ENCODE measurements at places on chromosomes 16 and 17.

DNA sequence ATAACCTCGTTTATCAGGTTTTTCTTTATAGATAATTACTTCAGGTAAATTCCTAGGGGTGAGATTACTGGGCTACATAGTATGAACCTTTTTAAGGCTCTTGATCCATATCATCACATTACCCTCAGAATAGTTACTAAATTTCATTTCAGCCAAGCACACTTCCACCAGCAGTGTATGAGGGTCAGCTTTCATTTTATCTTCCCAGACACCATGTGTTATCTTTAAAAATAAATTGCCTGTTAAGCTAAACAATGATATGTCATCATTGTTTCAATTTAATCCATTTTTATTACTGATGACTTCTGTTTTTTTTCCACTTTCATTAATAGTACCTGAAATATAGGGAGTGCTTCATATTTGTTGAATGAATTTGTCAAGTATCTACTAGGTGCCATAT, 33.4 kb downstream of the PRKCA start:
- no peak for DNase-seq

DNA sequence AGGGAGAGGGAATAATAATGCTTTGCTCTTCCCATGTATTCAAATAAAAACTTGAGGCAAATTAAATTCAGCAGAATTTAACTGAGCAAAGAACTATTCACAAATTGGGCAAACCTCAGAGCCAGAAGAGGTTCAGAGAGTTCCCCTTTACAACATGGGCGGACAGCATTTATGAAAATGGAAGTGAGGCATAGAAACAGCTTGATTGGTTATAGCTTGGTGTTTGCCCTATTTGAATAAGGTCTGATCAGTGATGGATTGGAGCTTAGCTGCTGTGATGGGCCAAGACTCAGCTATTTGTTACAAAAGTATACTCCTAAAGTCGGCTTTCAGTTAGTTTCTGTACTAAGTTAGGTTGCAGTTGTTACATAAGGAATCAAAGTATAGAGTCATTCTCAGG, 63.0 kb downstream of the TMEM100 start:
- no peak for DNase-seq

DNA sequence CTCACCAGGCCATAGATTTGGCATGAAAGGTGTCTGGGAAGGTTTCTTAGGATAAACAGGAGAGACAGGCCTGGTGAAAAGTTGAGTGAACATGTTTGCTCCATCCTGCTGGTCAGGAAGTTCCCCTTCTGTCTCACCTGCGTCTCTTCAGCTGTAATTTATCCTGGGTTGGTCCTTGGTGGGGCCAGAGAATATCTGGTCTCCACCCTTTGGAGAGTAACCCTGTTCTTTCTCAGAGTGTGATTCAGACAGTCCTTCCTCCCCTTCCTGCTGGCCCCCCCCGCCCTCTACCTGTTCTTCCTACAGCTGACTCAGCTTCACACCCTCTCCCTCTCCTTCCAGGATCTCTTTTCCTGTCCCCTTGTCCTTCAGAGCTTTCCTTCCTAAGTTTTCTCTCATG, 17.1 kb downstream of the MINK1 start:
- DNase-seq = no peak

- DNase-seq = no peak
Measured at GRCh38 chr17:63414222-63414621, 31.9 kb downstream of the CYB561 start.

- DNase-seq = no peak
Measured at GRCh38 chr17:48071654-48072053, 23.5 kb downstream of the NFE2L1 start.

- no peak for DNase-seq
Measured at GRCh38 chr17:79098282-79098867, 23.8 kb downstream of the ENGASE start.

- no peak for DNase-seq
Measured at GRCh38 chr16:85535352-85536072, 77.6 kb upstream of the GSE1 start.

DNA sequence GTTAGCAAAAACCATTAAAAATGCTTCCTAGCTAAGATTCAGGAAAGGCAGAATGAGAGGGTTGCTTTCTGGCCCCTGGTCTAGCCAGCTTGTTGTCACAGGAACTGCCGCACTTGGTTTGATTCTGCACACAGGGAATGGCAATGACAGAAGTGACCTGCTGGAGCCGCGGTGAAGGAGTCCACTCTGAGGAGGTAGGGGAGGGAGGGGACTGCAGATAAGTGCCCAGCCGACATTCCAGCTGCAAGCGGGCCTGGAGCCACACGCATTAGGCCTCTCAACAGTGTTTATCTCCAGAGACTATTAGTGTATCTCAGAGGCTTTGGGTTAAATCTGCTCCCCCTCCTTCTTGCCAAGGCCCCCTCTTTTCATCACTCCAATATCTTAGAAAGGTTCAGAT, 38.6 kb downstream of the CDRT15 start:
- no peak for DNase-seq

All from activated effector memory CD4-positive, alpha-beta T cell treated with Interleukin-2 at 50 U/mL for 16 hours (primary cell).